ENCODE measurements at places on chromosomes 16 and 17. TPM values are rescaled to one million over a fixed set of nuclear protein-coding genes. Genes with fewer than 3 reads are reported as not detected.

SRL gene
- not detected for polyA plus RNA-seq

ODAD4 gene
- 0.10 TPM for polyA plus RNA-seq

MYH3 gene
- 1.6 TPM for polyA plus RNA-seq

DNAH17 gene
- 1.1 TPM for polyA plus RNA-seq

CCL17 gene
- not detected for polyA plus RNA-seq

TEKT3 gene
- polyA plus RNA-seq = not detected

BRIP1 gene
- polyA plus RNA-seq = 2.7 TPM

CRISPLD2 gene
- polyA plus RNA-seq = not detected

CCR7 gene
- 257 TPM for polyA plus RNA-seq

CDH5 gene
- not detected for polyA plus RNA-seq

PYDC1 gene
- not detected for polyA plus RNA-seq

MAP2K6 gene
- polyA plus RNA-seq = 7.5 TPM

GAST gene
- not detected for polyA plus RNA-seq

VMO1 gene
- polyA plus RNA-seq = not detected

PFN1 gene
- polyA plus RNA-seq = 1,903 TPM

CHRNE gene
- polyA plus RNA-seq = 0.89 TPM

TMEM186 gene
- 11.3 TPM for polyA plus RNA-seq

FBXO39 gene
- not detected for polyA plus RNA-seq

FAM83G gene
- polyA plus RNA-seq = 6.8 TPM

CCL7 gene
- not detected for polyA plus RNA-seq
